ENCODE measurements at places on chromosomes 6 and 20.
A peak's percentile ranks its signal among the peaks of the same experiment; 100 is the strongest.

DNA sequence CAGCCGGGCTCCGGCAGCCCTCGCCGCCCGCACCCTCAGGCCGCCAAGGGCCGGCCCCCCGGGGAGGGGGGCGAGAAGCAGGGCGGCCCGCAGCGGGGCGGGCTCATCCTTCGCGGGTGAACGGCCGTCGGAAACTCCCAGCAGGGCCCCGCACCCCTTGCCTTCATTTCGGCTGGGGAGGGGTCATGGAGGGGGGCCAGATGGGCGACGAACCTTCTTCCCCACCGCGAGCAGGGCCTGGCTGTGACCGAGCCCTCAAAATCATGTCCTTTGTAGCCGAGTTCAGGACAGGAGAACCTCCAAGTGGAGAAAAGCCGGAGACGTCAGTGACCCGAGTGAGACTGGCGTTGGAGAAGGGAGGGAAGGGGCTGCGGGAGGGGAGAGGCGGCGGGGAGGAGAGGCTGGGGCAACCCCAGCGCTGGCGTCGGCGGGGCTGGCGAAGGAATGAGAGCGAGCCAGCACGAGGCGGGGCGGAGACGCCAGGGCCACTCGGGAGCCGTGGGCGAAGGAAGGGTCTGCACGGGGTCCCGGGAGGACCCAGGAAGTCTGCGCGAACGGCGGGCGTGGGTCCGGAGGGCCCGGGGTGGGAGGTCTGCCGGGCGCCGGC is 571 bp upstream of the FOXC1 start:
- DNase-seq: no peak

DNA sequence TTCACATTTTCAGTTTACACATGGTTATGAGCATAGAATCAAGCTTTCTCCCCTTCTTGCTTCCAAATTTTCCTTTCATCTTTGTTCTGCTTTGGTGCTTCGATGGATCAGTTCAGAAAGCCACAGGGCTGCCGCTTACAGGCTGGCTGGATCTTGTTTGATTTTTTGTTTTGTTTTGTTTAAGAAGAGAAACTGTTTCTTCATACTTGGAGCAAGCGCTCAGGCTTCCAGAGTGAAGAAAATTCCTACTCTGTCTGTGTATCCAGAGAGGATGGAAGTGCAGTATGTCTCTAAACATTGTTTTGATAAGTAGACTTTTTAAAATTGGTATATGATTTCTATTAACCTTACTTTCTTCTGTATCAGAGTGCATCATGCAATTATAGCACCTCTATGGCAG is 66.9 kb downstream of the ARID1B start:
- DNase-seq: no peak

DNA sequence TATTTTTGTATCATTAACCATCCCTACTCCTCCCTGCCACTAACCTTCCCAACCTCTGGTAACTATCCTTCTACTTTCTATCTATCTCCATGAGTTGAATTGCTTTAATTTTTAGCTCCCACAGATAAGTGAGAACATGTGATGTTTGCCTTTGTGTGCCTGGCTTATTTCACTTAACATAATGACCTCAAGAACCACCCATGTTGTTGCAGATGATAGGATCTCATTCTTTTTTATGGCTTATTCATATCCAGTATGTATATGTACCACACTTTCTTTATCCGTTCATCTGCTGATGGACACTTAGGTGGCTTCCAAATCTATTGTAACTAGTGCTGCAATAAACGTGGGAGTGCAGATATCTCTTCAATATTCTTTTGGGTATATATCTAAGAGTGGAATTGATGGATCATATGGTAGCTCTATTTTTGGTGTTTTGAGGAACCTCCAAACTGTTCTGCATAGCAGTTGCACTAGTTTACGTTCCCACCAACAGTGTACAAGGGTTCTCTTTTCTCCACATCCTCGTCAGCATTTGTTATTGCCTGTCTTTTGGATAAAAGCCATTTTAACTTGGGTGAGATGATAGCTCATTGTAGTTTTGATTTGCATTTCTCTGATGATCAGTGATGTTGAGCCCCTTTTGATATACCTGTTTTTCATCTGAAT is 201.4 kb downstream of the ARHGAP18 start:
- no peak for DNase-seq

DNA sequence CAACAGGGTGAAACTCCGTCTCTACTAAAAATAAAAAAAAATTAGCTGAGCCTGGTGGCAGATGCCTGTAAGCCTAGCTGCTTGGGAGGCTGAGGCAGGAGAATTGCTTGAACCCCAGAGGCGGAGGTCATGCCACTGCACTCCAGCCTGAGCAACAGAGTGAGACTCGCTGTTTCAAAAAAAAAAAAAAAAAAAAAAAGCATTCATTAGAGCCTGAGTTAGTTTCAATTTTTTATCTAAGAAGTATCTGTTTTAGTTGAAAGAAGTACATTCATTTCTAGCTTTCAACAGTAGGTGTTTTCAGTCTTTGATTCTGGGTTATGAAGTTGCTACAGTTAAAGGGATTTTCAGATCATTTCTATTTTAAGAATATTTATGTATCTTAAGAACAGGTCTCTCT is 42.2 kb downstream of the ZNF292 start:
- DNase-seq: no peak

GRCh38 chr6:67615796-67616195 is 1019.3 kb upstream of the ADGRB3 start:
- no peak for DNase-seq

GRCh38 chr6:14552891-14553290 is 435.3 kb downstream of the CD83 start:
- no peak for DNase-seq

DNA sequence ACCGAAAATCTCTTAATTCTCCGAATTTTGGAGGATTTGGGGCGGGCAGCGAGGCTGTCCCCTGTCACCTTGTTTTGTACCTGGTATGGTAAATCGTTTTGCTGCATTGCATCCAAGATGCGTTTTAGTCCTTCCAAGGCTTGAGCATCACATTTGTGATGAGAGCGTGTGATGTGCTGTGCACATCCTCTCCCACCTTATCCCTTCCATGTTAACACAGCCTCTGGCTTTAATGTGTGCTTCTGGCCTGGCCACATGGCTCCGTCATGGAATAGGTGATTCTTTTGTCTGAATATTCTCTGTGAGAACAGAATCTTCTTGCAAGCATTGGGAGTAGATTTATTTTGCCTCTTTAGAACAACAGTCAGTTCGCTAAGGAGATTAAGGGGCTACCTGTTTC is 763 bp downstream of the TMEM14A start:
- DNase-seq: no peak

DNA sequence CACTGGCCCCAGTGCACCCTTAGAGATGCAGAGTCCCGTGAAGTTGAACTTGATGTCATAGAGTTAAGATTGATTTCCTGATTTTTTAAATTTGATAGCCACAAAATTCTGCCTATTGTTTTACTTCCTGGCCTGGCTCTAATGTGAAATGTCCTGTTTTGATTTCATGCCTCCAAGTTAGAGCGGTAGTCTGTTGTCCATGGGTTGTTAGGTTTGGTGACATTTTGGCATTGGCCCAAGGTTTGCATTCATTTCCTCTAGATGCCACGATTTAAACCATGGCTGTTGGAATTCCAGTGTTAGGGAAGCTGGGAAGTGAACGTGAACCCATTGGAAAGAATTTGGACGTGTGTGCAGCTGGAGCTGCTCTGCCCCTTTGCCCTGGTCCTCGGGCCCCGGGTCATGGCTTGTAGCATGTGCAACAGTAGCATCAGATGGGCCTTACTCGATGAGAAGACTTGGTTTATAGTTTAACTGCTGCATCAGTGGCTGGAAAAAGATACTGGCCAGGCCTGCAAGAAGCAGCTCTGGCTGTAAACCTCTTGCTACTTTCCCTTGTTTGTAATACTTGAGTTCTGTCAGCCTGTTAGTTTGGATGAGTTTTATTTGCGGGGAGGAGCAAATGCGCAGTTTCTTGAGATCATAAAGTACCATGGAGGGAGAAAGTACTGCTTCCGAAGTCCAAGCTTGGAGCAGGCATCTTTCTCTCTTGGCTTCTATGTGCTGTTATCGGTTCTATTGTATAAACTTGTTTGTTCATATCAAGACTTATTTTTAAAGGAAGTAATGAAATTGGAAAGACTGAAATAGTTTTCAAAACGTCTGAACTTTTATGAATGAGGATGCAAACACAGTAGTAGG is 121.4 kb upstream of the CLDN20 start:
- DNase-seq: no peak

GRCh38 chr6:141488488-141488887 is 644.2 kb upstream of the GJE1 start:
- DNase-seq: no peak

- DNase-seq: no peak
These were observed 37.7 kb upstream of the SLC4A11 start for GRCh38 chr20:3276680-3277015.

GRCh38 chr6:39879535-39879934 is 54.7 kb downstream of the MOCS1 start:
- DNase-seq: no peak

DNA sequence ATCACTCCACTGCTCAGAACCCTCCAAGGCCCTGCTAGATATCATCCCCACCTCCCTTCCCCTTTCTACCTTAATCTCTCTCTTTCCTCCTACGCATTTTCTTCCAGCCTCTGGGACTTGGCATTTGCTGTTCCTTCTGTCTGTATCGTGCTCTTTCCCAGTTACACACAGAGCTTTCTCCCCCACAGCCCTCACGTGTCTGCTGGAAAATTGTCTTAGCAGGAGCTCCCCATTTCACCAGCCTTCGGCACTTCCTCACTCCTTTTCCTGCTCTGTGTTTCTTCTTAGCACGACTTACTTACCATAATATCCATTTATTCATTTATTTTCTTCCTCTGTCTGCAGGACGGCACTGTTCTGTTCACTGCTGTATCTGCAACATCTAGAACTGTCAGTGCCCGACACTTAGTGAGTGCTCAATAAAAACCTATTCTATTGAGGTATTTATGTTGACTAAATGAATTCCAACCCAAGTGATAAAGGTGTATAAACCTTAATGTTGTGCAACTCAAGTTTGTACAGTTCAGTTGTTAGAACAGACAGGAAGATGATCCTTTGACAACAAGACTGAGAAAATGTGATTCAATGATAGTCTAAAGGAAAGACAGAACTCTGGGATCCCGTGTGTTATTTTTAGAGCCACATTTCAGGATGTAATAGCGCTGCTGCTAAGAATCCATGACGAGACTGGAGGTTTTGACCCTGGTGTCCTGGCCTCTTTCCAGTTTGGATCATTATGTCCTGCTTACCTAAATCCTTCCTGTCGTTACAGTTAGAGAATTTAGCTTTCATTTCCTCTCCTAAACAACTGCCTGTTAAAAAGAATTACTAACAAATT is 170.1 kb upstream of the LAMP5 start:
- DNase-seq: no peak

DNA sequence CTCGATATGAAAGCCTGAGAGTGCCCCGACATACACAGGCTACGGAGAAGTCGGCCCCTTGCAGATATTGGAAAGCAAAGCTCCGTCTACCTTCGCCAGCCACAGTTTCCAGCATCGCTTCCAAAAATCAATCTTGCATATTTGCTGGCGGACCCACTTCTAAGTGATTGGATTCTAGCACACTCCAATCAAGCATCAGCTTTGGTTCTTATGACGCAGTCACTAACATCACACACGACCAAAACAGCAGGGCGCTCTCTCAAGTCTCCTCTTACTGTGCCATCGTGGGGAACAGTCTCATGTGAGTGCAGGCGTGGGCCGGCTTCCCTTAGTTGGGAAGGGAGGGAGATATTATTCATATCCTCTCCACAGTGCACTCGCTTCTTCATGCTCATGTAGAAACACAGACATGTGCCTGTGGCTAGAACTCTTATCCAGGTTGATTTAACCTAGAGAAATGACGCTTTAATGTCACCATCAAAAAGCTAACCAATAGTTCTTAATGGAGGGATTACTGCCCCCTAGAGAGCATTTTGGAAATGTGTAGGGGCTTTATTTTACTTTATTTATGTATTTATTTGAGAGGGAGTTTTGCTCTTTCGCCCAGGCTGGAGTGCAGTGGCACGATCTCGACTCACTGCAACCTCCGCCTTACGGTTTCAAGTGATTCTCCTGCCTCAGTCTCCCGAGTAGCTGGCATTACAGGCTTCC is 229.8 kb downstream of the SOD2 start:
- no peak for DNase-seq

DNA sequence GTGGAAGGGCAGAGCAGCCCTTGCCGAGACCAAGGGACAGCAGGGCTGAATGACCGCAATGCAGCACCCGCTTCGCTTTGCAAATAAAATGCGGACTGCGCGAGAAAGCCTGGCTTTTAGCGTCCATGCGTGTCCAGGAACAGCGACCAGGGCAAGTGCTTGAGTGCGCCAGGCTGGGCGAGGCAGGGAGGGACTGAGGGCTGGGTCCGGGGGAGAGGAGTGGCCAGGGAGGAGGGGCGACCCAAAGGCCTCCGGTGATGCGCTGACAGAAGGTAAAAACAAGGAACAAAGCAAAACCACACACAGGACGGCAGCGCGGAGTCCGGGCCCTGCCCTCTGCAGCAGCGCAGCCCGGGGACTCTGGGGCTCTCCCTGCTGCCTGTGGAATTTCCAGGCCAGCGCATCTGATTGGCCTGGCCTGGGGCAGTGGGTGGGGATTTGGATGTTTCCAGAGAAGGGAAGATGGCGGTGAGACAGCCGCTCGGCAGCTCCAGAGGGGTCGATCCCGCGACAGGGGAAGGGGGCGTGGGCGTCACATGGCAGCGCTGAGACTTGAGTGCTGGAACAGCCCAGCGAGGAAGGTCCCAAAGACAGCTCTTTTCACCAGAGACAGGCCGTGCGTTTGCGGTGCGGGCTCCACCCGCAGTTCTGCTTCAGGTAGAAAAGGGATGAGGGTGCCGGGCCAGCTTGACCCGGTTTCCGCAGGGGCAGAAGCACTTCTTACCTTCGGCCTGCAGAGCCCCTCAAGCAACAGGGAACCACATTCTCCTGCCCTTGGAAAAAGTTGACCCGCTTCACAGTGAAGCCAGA is 51.8 kb downstream of the SSR1 start:
- peak; percentile 26 for DNase-seq

DNA sequence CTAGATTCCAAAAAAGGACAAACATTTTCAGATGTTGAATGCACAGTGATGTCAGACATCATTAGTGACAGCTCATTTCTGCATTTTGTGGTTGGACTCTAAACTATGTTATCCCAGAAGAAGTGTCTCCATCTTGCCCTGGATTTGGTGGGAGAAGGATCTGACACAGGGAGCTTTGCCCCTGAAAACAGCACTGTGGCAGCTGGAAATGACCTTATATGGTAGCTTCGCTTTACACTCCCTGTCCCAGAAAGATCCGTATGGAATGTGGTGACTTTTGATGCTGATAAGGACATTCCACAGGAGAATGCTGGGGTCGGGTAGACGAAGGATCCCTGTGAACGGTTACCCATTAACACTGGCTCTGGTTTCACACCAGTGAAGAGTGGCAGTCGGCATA is 87.2 kb upstream of the EDN1 start:
- DNase-seq: no peak

- DNase-seq: no peak
These were observed 36.4 kb upstream of the NELFCD start for GRCh38 chr20:58944610-58945009.

DNA sequence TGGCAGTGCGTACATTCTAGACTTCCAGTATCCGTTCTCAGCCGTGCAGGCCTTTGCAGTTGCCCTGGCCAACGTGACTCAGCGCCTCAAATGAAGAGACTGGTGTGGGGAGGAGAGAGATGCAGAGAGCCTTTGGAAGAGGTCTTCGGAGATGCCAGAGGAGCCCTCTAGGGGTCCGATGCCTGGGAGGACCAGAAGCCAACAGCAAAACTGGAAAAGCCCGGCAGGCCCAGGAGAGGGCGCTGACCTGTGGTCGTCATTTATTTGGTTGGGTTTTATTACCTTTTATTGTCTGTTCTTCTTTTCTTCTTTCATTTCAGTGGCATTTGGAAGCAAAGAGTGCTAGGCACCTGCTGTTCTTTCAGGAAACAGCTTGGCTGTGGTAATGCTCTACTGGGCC is 53.3 kb upstream of the TMEM181 start:
- DNase-seq: no peak

GRCh38 chr6:157530126-157530525 is 149.1 kb downstream of the ZDHHC14 start:
- no peak for DNase-seq

Measured in activated CD8-positive, alpha-beta memory T cell treated with anti-CD3 and anti-CD28 coated beads for 48 hours (primary cell).